ENCODE measurements at places on chromosomes 13 and 19.

GRCh38 chr13:40590112-40590862 is 76.2 kb downstream of the FOXO1 start:
- no peak for DNase-seq

- DNase-seq, result no peak
Observed at GRCh38 chr13:37453246-37453645, 145.3 kb downstream of the POSTN start.

- DNase-seq, result no peak
Observed at GRCh38 chr19:54421521-54421920, 6.3 kb downstream of the TTYH1 start.

- DNase-seq, result peak; percentile 12
Observed at GRCh38 chr13:97434397-97435201, 630 bp downstream of the RAP2A start.

- DNase-seq, result no peak
Observed at GRCh38 chr19:5090465-5091017, 121.6 kb downstream of the KDM4B start.

DNA sequence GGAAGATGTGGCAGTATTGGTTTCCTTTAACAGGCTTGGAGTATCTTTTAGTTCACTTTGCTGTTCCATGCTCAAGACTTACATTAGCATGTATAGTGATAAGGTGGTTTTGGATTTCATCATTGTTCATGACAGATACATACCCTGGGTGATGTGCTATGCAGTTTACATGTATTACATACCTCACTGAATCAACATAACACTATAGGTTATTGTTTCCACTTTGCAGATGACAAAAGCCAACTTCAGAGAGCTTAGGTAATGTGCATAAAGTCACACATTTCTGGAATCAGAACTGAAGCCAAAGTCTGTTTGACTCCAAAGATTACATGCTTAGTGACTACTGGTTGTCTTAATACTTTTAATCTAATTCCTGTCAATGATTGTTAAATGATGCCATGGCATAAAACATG is 7.1 kb downstream of the COMMD6 start:
- no peak for DNase-seq

- DNase-seq, result no peak
Observed at GRCh38 chr13:21956666-21957065, 285.8 kb downstream of the FGF9 start.

GRCh38 chr13:27172495-27172842 is 858 bp upstream of the USP12 start:
- DNase-seq, result no peak

GRCh38 chr13:109610517-109610916 is 175.9 kb downstream of the IRS2 start:
- DNase-seq, result peak; percentile 5

DNA sequence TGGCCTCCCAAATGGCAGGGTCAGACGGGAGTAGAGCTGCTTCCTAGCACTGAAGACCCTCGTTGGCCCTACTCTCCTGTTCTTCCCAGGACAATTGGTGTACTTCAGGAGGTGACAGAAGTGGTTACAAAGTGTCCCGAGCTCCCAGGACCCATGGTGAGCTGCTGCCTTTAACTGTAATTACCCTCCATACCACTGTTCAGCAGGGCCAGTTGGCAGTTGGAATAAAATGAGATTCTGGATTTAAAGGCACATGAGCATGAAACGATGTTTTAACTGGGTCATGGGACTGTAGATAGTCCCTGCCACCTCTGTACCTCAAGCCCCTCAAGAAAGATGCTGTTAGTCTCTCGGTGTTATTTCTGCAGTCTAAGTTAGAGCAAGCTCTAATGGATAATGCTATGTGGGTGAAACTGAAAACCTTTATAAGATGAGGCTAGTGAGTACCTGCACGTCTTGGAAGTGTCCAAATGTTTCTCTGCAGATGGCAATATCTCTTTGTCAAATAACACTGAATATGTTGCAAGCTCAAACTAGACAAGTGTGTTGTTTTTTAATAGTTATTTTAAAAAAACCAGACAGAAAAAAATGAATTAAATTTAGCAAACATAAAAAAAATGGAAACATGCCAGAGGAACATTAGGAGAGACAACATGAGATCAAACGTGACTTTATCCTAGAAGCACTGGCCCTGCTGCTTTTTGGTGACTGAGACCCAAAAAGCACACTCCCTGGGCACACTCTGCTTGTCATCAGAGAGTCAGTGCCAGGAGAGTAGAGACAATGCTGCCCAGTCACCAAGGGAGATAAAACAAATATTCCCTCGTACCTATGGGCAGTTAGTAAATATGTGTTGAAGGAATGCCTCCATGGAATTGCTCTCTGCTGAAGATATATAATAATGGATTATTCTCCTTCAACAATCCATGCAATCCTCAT is 266.3 kb downstream of the LMO7 start:
- no peak for DNase-seq

- DNase-seq, result peak; percentile 86
Observed at GRCh38 chr19:3434630-3435553, 45.4 kb downstream of the SMIM24 start.

GRCh38 chr13:33340631-33341030 is 55.1 kb upstream of the STARD13 start:
- no peak for DNase-seq

GRCh38 chr19:435056-435706 is 25.7 kb downstream of the SHC2 start:
- no peak for DNase-seq

GRCh38 chr19:30022659-30023058 is 80.6 kb downstream of the URI1 start:
- DNase-seq, result no peak

DNA sequence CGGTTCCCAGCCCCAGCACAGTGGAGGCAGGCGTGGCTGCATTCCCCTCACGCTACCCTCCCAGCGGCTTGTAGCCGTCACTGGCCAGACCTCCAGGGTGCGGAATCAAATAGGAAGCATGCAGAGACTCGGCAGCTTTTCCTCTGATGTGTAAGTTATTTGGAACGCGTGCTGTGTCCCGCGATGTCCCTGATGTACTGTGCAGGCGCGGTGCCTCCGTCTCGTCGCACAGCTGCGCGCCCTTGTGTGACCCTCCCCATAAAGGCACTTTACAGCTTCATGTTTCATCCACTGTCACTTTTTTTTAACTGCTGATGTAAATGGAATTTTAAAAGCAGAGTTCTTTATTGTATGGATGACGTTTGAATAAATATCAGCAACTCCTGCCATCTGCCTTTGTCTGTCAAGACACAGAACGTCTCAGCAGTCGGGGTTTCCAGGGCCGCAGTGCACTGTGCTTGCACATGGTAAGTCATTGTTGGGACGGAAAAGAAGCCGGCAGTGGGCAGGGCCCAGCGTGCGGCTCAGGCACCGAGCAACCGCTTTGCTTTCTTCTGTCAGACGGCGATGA is 7.3 kb upstream of the F7 start:
- DNase-seq, result no peak

- no peak for DNase-seq
Observed at GRCh38 chr19:10981252-10981895, 20.5 kb downstream of the SMARCA4 start.

DNA sequence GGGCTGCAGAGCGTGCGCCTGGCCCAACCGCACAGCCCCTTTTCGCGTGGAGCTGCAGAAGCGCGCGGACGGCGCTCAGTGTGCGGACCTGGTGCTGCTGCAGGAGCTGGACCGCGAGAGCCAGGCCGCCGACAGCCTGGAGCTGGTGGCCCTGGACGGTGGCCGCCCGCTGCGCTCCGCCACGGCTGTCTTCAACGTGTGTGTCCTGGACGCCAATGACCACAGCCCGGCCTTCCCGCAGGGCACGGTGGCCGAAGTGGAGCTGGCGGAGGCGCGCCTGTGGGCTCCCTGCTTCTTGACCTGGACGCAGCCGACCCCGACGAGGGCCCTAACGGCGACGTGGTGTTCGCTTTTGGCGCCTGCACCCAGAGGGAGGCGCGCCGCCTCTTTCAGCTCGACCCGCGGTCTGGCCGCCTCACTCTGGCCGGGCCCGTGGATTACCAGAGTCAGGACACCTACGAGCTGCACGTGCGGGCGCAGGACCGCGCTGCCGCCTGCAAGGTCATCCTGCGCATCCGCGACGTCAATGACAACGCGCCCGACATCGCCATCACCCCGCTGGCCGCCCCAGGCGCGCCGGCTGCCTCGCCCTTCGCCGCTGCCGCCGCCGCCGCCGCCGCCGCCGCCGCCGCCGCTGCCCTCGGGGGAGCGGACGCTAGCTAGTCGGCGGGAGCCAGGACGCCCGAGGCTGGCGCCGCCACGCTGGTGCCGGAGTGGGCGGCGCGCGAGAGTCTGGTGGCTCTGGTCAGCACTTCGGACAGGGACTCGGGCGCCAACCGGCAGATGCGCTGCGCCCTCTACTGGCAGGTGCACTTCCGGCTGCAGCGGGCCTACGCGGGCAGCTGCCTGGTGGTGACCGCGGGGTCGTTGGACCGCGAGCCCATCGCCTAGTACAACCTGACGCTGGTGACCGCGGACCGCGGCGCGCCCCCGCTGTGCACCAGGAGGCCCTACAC is 172.2 kb downstream of the OLFM4 start:
- DNase-seq, result no peak

DNA sequence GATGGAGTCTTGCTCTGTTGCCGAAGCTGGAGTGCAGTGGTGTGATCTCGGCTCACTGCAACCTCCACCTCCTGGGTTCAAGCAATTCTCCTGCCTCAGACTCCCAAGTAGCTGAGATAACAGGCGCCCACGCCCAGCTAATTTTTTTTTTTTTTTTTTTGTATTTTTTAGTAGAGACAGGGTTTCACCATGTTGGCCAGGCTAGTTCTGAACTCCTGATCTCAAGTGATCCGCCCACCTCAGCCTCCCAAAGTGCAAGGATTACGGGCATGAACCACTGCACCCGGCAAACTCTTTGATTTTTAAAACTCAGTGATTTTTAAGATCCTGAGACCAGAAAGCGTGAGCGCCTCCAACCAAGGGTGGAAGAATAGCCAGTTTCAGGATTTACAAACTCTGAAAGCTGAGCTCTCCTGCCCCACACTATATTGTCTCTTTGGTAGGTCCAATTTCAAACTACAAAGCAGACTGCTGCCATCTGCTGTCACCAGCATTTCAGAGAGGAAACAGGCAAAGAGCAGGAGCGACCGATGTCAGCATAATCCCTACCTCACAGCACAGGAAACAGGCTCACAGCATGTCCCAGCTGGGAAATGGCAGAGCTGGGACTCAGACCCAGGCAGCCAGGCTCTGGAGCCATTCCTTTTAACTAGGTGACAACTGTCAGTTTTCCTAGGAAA is 9.2 kb downstream of the NOSIP start:
- DNase-seq, result no peak

DNA sequence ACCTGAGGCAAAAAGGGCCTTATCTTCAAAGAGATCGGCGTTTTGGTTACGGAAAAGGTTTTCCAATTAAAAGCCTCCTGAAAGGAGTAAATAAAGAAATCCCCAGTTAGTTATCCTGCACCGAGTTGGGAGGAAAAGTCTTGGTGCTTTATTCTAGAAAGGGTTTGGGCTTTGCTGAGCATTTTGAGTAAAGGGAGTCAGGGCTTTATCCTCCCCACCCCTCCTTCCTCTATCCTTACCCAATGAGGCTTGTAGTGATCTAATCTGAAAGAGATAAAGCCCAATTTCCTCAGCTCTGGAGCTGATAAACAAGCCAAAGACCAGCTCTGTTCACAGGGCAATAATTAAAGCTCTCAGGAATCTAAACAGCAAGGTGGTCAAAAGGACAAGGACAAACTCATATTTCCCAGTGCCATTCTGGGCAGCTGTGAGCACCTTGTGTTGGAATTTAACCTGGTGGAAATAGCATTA is 188.9 kb upstream of the TSC22D1 start:
- DNase-seq, result no peak

GRCh38 chr19:2613507-2614295 is 88.8 kb downstream of the GNG7 start:
- peak; percentile 51 for DNase-seq

DNA sequence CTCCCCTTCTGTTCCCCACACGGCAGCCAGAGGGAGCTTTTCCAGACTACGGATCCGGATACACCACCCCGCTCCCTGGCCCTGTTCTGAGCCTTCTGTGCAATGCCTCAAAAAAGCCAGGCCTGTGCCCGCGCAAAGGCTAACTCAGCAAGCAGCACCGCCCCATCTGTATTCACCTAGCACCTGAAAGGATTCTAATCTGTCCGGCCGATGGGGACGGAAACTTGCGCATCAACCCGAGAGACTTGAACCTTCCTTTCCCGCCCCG is 589 bp downstream of the ZBTB45 start:
- no peak for DNase-seq

DNA sequence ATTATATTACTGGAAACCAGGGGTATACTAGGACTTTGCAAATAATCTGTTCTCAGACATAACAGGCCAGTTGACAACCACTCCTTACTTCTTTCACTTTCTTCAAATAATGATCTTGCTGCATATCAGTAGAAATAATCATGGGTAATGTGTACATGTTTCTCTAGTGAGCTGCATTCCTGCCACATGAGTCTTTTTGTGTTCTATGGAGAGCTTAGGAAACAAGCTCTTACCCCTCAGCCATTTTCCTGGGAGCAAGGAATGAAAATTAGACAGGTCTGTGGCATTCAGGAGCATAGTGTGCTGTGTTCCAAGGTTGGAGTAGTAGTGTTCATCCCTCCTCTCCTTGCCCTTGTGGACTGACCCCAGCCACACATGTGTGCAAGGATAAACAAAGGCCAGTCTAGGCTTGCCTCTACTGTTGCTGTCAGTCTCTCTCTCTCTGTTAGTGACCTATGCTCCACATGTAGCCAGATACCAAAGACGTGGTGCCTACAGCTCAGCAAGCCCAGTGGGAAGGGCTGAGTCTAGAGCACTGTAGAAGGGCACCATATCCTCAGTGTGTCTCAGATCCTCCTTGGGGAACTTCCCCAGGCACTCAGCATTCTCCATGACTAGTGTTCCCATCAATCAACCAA is 11.5 kb upstream of the OXGR1 start:
- DNase-seq, result no peak

DNA sequence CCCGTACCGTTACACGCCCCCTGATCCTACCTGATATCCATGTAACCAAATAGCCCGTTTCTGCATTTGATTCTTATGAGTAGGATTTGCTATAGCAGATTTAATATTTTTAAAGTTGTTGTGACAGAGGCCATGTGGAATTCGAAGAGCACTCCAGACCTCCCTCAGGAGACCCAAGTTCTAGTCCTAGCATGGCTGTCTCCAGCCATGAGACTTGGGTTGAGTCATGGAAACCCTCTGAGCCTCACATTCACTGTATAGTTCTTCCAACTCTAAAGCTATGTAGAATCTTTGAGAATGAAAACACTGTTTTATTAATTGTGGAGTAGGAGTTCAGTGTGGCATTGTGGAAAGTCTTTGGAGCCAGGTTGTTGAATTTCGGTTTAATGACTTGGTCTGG is 8.0 kb upstream of the GPR183 start:
- DNase-seq, result no peak

- no peak for DNase-seq
Observed at GRCh38 chr13:66391322-66391721, 838.8 kb downstream of the PCDH9 start.

GRCh38 chr19:8370176-8371010 is 6.4 kb downstream of the ANGPTL4 start:
- no peak for DNase-seq

- DNase-seq, result no peak
Observed at GRCh38 chr13:78600280-78600883, 3.0 kb downstream of the POU4F1 start.

- no peak for DNase-seq
Observed at GRCh38 chr13:80923907-80924306, 583.0 kb upstream of the SPRY2 start.

- no peak for DNase-seq
Observed at GRCh38 chr13:28339419-28339818, 155.5 kb downstream of the FLT1 start.
